Effector memory CD8-positive, alpha-beta T cell (primary cell): ENCODE measurements at places on chromosomes 7 and 10.

GRCh38 chr7:47358357-47358756 is 223.6 kb downstream of the TNS3 start:
- no peak for DNase-seq

DNA sequence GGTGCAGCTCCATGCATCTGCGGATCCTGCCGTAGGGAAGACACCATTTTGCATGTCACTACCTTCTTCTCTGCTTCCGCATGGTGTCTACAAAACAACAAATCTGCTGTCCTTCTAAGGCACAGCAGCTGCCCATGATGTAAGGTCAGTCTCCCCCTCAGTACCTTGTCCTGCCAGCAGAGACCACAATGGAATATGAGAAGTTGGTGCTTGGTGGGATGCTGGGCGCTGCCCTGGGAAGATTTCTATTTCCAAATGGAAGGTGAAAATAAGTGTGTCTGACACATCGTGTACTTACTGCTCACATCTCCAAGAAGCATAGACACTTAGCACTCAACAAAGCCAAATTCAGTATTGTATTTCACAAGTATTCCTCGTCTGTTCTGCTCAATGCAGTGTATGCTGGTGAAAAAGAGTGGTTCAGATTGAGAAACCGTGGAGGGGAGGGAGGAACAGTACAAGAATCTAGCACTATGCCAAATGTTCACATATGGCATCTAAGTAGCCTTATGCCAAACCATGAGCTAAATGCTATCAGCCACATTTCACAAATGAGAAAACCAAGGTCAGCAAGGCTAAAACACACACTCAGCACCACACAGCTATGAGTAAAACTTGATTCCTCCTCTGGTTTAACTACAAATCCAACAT is 95.0 kb downstream of the GRB10 start:
- no peak for DNase-seq

- peak; percentile 39 for DNase-seq
These were observed 3.1 kb downstream of the HERPUD2 start for GRCh38 chr7:35691827-35692307.

GRCh38 chr10:132910186-132910880 is 32.0 kb downstream of the CFAP46 start:
- DNase-seq = no peak

- no peak for DNase-seq
These were observed 46.2 kb upstream of the COMTD1 start for GRCh38 chr10:75281974-75282373.

GRCh38 chr10:77182803-77183202 is 454.8 kb downstream of the KCNMA1 start:
- no peak for DNase-seq

DNA sequence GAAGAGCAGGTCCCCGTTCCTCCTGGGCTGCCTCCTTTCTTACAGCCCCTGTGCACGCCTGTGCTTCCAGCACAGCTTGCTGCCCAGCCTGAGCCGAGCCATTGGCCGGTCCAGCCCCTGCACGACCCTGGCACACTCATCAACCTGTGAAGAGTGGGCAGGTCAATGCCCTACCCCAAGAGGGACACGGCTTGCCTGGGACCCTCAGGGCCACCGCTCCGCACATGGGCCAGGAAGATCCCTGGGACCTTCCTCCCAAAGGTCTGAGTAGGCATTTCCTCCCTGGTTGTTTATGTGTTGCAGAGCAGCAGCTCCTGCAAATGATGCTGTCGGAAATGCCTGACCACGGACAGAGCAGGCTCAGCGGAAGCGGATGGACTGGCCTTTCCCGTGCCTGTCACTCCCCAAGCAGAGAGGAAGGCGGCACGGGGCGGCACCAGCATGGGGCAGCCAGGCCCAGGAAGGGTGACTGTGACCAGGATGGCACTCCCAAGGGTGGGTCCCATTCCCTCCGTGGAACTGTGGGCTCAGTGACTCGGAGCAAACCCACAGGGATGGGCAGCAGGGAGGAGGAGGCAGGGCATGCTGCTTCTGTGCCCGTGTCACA is 252.5 kb downstream of the TNS3 start:
- no peak for DNase-seq

DNA sequence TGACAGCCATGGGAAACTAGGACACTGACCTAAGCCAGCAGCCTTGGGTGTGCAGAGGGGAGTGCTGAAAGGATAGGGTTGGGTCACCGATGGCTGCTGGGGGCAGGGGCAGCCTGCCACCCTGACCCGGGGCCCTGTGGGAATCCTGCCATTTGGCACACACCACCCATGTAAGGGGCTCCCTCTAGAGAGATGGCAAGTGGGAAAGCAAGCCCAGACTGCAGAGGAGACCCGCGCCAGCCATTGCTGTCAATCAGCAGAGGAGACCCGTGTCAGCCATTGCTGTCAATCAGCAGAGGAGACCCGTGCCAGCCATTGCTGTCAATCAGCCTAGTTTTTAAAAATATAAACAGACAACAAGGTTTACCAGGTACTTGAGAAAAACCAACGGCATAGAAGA is 27.4 kb upstream of the PRKAG2 start:
- no peak for DNase-seq

GRCh38 chr7:5463031-5463430 is 39.4 kb upstream of the TNRC18 start:
- DNase-seq = no peak

DNA sequence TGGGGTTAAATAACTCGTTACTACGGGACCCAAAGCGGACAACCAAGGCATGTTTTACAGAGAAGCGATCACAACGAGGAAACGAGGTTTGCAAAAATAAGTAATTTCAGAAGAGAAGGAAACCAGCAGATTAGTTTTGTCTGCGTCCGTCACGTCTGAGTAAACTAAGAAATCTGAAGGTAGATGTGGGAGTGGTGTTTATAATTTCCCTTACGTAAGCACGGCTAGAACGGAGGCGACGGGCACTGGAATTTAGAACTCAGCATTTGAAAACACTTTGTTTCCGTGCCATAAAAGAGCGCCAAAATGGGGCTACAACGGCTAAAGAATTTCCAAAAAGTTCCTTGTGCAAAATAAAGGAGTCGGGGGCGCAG is 718 bp upstream of the UMAD1 start:
- DNase-seq = peak; percentile 47
